ENCODE measurements at places on chromosomes 4 and X.

GRCh38 chr4:55637272-55637820 lies 1.2 kb upstream of the NMU start:
- DNase-seq = no peak

DNA sequence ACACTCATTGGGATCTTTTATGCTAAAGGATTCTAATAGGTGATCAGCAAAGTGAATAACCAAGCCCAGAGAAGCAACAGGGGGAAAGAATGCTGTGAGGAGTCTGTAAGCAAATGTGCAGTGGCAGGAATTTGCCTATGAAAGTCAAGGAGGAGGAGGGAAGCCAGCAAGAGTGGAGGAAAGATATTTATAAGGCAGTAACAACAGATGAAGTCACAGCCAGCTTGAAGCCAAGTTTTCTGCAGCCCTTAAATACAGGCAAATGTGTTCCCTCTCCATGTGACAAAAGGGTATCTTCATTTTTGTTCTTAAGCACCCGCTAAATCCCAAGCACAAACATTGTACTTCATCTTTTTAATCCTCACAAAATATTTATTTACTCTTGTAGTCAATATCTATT lies 275.0 kb upstream of the CLNK start:
- no peak for DNase-seq

DNA sequence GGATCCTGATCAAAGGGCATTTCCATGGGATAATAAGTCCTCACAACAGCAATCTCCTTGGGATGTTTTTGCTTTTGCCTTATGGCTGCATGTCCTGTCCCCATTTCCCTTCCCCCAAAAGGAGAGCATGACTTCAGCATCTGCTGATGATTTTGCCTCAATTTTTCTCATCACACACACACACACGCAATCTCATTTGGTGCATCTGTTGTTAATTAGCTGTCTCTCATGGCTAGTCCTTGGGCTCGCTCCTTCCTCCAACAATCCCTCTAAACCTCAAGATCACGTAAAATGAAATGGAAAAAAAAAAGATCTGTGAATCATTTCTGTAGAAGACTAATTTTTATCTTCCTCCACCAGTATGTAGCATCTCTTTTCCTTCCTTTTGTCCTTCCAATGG lies 153.6 kb downstream of the RBMX2 start:
- DNase-seq = no peak

DNA sequence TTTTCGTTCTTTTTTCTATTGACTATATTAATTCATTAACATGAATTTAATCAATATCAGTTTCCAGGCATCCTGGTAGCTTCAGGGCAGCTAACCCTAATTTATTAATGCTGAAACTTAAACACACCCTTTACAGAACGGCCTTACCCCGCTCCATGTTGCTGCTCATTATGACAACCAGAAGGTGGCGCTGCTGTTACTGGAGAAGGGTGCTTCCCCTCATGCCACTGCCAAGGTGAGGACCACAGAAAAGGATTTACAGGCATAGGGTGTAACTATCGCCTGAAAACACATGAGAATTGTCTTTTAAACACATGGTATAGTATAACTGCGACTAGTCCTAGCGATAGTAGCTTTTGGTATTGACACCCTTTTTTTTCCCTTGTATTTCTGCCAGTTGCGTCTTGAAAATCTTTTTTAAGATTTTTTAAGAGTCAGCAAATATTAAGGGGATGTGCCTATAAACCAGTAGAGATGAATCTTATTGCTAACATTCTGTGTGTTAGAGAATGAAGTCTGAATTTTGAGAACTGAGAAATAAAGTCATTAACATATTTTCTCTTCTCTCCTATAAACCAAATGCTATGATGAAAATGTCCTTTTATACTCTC lies 229.0 kb downstream of the ANK2 start:
- peak; percentile 56 for DNase-seq

- DNase-seq = no peak
Observed at GRCh38 chr4:83316459-83317165, 18.0 kb downstream of the HPSE start.

DNA sequence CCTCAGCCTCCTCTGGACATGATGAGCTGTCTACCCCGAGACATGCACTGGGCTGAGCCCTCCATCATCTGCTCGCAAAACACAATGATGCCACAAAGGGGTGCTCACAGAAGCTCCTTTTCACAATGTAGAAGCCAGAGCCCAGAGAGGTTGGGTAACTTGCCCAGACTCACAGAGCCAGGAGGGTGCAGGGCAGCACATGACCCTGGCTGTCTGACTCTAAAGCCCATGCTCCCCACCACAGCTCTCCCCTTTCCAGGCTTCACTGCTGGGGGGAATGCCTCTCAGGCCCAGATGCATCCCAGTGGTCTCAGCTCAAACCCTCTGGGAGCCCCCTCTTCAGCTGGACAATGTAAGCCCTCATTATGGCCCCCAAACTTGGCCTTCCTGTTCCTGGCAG lies 98.4 kb upstream of the AFAP1 start:
- DNase-seq = no peak

- DNase-seq = no peak
Observed at GRCh38 chr4:155629183-155629825, 37.3 kb upstream of the GUCY1A1 start.

DNA sequence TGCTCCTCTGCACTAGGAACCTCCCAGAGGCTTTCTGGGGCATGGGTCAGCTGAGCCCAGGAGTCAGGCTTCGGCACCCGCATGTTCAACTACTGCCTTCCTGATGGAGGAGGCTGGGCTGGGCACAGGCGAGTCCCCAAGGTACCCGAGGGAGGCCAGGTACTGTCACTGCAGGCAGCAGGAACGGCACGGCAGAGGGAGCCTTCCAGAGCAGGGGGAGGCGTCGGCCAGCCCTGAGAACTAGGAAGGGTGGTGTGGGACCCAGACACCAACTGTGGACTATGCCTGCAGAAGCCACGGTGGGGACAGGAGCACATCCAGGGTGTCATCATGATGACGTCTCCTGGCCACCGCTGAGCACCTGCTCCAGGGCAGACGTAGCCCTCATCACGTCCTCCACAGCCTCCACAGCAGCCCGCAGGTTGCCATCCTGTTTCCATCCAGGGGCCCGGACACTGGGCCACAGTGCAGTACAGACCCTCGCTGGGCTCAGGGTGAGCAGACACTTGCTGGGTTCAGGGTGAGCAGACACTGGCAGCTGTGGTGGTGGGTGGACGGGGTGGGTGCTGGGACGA lies 40.8 kb downstream of the SORCS2 start:
- DNase-seq = no peak

DNA sequence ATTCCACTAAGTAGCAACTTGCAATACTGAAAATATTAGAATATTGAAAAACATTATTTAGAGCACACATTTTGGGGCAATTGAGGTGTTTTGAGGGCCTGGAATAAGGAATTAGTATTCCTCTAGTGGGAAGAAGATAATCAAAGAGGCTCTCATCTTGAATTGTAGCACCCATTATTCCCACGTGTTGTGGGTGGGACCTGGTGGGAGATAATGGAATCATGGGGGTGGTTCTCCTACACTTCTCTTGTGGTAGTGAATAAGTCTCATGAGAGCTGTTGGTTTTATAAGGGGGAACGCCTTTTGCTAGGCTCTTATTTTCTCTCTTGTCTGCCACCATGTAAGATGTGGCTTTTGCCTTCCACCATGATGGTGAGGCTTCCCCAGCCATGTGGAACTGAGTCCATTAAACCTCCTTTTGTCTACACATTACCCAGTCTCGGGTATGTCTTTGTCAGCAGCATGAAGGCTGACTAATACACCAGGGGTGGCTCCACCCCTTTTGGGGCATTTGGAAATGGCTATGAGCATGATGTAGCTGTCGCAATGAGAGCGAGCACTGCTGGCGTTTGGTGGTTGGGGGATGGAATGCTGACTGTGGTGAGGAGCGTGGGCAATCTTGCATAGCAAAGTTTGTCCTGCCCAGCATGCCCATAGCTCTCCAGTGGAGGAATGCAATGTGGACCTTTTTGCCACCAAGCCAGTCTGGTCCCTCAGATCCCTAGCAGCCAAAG lies 308.2 kb downstream of the FRMPD4 start:
- DNase-seq = no peak

DNA sequence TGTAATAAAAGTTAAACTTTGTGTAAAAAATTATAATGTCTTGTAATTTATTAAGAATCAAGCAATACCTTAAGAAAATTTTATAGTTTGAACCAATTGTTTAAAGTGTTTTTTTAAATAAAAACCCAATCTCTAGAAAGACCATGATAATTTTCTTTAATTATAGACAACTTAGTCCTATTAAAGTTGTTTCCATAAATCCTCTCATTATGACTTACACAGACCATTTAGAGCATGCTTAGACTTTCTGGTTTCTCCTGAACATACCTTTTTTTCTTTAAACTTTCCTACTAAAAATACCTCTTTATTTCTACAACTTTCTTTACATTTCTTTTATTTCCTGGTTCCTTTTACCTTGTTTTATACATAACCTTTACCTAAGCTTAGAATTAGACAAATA lies 837.4 kb downstream of the PCDH19 start:
- no peak for DNase-seq

DNA sequence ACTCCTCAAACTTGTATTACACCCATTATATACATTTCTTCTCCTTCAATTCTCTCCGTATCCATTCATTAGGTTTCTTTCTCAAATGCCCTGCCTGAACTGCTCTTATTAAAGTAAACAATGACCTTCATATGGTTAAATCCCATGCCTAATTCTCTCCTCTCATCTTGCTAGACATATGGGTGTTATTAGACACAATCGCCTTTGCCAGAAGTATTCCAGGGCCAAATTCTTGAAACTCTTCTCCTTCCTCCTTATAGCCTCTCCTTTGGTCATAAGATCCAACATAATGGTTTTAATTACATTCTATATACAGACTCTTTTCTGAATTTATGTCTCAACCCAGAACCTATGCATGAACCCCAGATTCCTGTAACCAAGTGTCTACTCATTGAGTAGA lies 4.8 kb downstream of the ANXA10 start:
- DNase-seq = no peak

DNA sequence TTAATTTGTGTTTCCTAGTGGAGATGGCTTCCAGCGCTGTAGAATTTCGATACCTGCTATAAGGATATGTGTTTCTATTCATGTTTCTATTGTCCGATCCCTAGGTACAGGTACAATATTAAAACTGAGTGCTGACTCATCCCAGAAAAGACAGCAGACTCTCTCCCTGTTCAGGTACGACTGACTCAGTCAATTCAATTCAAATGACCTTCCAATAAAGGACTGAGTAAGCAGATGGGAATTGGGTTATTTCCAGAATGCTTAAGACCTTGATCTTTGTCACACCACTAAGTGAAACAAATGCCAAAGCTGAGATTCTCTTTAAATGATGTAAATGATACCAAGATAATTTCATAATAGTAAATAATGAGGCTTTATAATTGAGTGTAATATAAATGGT lies 1596.9 kb downstream of the RPA4 start:
- DNase-seq = no peak

DNA sequence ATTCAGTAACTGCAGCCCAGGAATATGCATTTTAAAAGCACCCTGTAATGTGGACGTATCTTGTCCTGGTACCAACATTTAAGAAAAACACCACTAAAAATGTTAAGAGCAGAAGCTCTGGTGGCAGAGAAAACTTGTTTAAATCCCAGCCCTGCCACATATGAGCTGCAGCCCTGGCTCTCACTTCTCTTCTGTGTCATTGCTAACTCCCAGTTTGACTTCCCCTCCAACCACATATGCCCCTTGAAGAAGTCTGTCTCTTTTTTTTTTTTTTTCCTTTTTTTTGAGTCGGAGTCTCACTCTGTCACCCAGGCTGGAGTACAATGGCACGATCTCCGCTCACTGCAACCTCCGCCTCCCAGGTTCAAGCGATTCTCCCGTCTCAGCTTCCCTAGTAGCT lies 14.8 kb downstream of the LHFPL1 start:
- DNase-seq = no peak

GRCh38 chr4:146154057-146154456 lies 21.5 kb upstream of the LSM6 start:
- DNase-seq = no peak

All from left colon (tissue), 2 donors.